Neural crest cell (in vitro differentiated cells): ENCODE measurements at places on chromosomes 3 and 15.
A peak's percentile ranks its signal among the peaks of the same experiment; 100 is the strongest.

DNA sequence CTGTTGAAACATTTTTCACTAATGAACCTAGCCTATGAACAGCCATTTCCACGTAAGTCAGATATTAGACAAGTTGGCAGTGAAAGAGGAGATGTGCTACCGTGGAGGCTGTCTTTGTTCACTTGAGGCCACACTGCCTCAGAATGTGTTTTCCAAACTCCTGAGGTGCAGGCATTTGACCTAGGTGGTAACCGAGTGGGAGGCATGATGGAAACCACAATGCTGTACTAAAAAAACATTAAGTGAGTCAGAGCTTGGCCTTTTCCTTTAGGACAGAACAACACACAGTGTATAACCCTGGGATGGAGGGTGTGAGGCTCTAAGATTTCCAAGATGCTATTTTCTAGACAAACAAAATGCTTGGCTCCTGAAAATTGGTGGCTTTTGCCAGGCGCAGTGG, 406.3 kb downstream of the SOX2 start:
- no peak for DNase-seq

DNA sequence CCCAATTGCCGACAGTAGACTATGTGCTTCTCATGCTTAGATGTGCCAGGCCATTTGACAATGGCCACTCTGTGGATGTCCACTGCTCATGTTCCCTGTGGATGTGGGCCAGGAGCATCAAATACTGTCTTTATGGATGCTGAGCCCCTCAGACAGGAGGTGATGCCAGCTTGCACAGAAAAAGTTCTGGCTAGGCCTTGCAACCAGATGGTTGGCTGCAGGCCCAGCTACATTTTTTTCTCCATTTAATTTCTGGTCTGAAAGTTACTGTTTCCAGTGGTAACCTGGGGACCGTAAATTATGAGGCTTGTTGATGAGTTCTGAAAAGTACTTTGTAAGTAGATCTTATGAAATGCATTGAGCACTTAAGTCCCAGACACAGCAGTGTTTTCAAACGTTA, 228.5 kb downstream of the CHL1 start:
- no peak for DNase-seq

DNA sequence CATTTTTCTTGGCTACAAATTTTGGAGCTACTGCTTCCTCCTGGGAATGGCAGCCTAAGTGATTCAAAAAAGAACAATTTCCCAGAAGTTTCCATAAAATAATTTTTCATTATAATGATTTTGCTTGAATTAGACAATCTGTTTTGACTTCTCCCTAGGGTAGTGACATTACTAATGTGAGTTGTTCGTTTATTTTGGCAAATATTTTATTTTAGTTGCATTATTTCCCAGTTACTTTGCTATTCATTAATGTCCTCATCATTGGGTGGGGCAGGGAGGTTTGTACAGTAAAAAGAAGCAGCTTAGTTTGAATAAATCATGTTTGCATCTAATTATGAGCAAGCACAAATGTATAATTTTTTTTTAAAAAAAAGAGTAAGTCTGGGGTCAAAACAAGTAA, 686.6 kb downstream of the ROBO2 start:
- no peak for DNase-seq

DNA sequence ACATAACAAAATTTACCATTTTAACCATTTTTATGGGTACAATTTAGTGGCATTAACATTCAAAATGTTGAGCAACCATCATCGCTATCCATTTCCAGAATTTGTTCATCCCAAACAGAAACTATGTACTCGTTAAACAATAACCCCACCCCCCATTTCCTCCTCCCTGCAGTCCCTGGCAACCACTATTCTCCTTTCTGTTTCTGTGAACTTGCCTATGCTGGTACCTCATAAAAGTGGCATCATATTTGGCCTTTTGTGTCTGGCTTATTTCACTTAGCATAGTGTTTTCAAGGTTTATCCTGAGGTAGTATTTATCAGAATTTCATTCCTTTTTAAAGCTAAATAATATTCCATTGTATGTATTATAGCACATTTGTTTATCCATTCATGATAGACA, 32.4 kb downstream of the C3orf80 start:
- no peak for DNase-seq

DNA sequence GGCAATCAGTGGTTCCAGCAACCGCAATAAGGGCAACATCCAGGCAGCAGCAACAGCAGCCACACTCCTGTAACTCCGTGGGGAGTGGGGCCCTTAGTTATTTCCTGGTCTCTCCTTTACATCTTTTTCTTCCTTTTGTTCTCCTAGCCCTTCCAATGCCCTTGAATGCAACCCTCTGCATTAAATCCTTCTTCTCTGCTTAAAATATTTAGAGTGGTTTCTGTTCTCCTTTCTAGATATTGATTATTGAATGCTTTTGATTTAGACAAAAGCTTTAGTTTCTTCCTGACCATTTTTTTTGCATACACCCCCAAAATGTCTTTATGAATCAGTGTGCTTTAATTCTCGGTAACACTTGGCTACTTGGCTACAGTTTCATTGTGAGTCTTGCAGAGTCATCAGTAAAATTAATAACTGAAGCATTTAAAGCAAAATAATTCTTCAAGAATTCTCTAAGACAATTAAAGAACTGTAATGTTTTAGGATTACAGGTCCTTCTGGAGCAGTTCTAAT, 586.1 kb downstream of the MECOM start:
- DNase-seq, result no peak

DNA sequence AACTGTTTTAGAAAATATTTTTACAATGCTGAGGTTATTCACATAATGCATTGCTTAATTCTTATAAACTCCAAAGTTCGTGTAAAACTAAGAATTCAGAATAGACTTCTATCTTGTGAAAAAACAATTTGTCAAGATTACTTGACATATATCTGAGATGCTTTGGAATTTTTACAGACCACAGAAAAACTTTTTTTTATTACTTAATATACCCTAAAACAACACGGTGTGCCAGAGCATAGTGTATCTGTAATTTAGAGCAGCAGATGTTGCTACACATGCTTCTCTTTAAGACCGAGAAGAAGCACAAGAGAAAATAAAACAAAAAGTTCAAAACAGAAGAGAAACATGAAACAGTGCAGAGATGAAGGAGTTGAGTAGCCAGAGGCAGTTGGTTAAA, 26.4 kb downstream of the ASB7 start:
- no peak for DNase-seq

DNA sequence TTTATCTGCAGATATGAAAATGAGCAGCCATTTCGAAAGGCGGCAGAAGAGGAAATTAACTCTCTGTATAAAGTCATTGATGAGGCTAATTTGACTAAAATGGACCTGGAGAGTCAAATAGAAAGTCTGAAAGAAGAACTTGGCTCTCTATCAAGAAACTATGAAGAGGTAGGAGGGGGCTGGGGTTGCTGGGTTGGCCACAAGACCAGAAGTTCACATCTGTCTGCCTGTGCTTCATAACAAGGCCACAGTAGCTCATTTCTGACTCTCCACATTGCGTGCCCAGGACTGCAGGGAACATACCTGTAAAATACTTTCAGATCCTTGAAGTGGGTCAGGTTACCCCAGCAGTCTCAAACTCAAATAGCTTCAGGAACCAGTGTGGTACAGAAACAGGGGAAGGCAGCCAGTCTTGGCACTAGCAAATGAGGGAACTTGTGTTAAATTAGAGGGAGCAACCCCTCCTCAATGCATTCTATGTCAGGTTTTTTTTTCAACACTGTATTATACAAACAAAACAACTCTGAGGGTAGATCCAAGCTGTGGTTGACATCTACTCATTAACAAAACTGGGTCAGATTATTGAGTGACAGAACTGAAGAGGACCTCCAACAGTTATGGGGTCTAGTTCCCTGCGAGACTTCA, 48.7 kb downstream of the BFSP2 start:
- no peak for DNase-seq

DNA sequence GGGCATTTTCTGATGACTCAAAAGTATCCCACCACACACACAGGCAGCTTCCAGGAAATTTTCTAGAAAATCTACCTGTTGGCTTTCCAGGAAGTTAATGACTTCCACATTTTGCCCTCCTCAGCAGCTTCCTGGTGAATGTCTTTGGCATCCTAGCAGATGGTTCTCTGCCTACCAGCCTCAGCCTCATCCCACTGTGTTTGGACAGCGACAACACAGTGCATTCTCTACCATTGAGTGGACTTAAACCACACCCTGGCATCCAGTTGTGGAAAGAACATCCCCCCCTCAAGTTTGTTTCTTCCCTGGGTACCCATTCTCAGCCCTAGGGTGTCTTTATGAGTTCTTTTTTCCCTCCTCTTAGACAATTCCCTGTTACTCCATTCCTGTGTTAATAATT, 50.8 kb upstream of the GADL1 start:
- no peak for DNase-seq

GRCh38 chr3:104291437-104291851, 1075.3 kb upstream of the ALCAM start:
- no peak for DNase-seq

DNA sequence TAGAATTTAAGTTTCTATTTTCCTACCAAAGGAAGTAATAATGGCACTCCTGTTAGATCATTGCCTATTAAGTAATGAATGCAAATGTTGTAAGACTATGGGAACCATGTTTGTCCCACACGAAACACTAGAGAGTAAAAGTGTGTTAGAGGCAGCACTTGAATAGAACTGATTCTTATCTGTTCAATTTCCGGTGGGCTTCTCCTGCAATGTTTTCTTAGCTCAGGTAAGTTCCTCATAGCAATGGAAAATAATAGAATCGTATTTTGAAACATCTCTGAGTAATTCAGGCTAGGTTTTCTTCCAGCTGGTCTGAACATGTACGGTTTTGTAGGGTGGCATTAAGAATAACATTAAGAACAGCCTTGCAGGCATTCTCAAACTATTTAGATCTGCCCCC, 145.3 kb upstream of the LIPC start:
- no peak for DNase-seq

- peak; percentile 76 for DNase-seq
These were observed at the start of gene MEIS2 for GRCh38 chr15:37100109-37100965. Gene MEIS2, minus strand, starts transcription at chr15:37100549. Its CDS starts 1,083 bp downstream, at chr15:37099466.

- DNase-seq, result no peak
These were observed 121.6 kb downstream of the TFDP2 start for GRCh38 chr3:142027735-142028134.

GRCh38 chr15:75131269-75131643, 70.4 kb upstream of the C15orf39 start:
- no peak for DNase-seq

GRCh38 chr15:33016405-33017024, 178.0 kb downstream of the FMN1 start:
- DNase-seq, result no peak

DNA sequence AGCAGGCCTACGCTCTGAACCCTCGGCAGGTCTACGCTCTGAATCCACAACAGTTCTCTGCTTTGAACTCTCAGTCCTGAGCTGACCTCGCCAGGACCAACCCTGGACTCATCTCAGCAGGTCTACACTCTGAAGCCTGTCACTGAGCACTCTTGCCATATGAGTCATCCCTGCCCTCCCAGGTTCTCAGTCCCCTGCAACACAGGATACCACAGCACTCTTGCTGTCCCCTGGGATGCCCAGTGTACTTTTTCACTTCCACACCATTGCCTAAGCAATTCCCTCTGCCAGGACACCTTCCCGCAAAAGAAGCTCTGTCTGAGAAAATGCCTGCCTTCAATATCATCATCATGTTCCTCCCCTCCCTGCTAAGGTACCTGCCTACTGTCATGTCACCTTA, 42.0 kb downstream of the NUP210 start:
- DNase-seq, result no peak

DNA sequence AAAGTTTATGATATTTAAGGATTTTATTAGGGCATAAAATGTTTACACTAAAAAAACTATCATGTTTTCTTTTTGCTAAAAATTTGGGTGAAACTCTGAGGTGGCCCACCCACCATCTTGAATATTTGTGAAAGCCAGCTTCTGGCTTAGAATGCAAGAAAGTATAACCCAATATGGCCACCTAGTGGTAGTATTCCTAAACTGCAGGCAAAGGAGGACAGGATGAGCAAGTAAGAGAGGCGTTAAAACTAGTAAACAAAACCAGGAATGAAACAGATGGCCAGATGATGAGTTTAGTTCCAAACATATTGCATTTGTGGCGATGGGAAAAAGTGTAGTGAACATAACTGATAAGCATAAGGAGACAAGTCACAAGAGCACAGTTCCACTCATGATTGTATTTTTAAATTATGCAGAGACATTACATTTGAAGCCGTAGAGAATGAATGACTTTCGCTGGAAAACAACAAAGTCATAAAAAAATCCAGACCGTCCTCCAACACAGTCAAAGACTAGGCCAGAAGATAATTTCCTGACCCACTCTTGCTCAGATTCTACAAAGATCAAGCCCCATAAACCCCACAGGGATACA, 103.3 kb upstream of the PRTG start:
- peak; percentile 73 for DNase-seq

GRCh38 chr3:135023996-135024658, 229.1 kb downstream of the EPHB1 start:
- DNase-seq, result no peak

GRCh38 chr3:103388214-103388613, 953.4 kb downstream of the ZPLD1 start:
- DNase-seq, result no peak

DNA sequence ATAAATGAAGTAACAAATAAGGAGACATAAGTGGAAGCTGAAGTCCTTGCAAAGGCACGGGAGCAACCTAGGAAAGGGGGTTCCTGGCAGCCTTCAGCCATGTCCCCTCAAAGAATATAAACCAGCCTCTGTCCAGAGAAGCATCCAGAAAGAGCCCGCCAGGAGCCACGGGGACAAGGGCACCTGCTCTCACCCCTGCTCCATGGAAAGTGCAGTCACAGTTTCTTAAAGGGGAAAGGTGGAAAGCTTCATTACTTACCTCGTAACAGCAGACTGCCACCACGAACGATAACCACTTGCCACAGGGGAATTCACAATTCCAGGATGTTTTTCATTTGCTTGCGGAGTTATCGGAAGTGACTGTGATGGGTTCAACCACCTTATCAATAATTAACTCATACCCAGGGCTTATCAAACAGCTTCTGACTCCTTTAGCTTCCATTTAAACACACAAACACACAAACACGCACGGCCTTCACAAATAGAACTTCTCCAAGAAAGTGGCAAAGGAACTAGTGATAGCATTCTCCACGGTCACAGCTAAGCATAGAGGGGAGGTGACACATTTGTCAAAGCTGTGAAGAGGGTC, 134.2 kb upstream of the IGF1R start:
- DNase-seq, result no peak

- DNase-seq, result no peak
These were observed 246.5 kb upstream of the GOLIM4 start for GRCh38 chr3:168341956-168342936.

GRCh38 chr15:74615508-74616365, at the start of gene CLK3:
Gene CLK3, plus strand, starts transcription at chr15:74615836. Its CDS starts 3,361 bp downstream, at chr15:74619197.
- DNase-seq, result peak; percentile 96

GRCh38 chr3:129594409-129594808, 12.1 kb downstream of the PLXND1 start:
- no peak for DNase-seq

- no peak for DNase-seq
These were observed 32.8 kb downstream of the BDH1 start for GRCh38 chr3:197522881-197523441.
